CD4-positive, alpha-beta T cell (primary cell): ENCODE measurements at places on chromosomes 16 and 17.

DNA sequence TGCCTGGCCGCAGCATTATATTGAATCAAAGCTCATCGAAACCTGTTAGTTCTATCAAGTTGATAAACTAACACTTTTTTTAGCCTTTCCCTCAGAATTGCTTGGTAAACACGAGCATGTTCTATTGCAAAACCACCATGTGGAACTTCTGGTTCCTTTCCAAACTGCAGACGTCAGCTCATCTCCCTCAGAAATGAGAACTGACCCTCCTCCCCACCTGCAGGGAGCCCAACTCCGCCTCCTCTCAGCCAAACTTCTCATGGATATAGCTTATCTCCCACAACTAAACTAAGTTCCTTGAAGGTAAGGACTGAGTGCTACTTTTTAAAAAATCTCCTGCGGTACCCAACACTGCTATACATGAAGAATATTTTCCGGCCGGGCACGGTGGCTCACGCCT, 6.7 kb downstream of the SHMT1 start:
- no peak for DNase-seq

GRCh38 chr16:87361916-87362619, 21.5 kb downstream of the FBXO31 start:
- DNase-seq = no peak

- DNase-seq = no peak
Measured at GRCh38 chr16:86213437-86214205, 296.7 kb upstream of the FOXF1 start.

GRCh38 chr17:18108401-18109312, at the start of gene MYO15A:
TSS of gene MYO15A (plus strand) at chr17:18108756. CDS start at chr17:18118801, 10,045 bp downstream.
- DNase-seq = no peak

GRCh38 chr17:73594025-73594424, 50.2 kb downstream of the SDK2 start:
- no peak for DNase-seq

DNA sequence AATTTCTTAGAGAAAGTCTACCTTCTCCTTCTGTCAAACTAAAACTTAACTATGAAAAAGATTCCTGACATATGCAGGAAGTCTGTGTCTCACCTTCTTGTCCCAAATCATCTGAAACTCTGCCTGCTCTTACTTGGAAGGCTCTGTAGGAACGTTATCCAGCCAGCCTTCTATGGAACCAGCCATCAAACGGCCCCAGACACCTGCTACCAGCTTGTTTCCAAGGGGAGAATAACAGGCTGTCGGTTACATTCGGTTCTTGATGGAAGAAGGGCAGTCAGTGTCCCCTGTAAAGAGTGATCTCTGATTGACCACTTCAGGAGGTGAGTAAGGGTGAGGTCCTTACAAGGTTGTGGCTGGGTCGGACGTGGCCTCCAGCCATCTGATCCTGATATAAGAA, 1.7 kb downstream of the ADAMTS18 start:
- DNase-seq = no peak

- no peak for DNase-seq
Measured at GRCh38 chr16:55656691-55657092, 904 bp downstream of the SLC6A2 start.

- DNase-seq = no peak
Measured at GRCh38 chr17:27497696-27498095, 41.4 kb downstream of the KSR1 start.

- DNase-seq = no peak
Measured at GRCh38 chr16:3857189-3858043, 23.1 kb downstream of the CREBBP start.

- peak; percentile 11 for DNase-seq
Measured at GRCh38 chr17:57604771-57605674, 140.1 kb downstream of the CCDC182 start.

DNA sequence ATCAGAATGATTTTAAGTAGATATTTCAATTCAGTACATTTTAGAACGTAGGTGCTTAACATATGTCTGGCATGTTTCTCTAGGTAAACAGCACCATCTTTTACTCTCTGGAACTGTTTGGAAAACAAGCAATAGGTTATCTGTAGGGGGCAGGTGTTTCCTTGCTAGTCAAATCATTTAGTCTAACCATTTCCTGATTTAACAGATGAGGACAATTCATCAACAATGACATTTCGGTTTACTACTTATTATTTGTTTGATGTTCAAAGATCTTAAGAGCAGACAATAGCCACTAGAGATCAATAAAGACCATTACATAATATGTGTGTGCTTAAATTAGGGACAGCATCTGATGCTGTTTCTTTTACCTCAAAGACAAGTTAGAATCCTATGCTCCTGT, 173.1 kb downstream of the CEP112 start:
- no peak for DNase-seq

GRCh38 chr16:51009813-51010212, 141.3 kb downstream of the SALL1 start:
- DNase-seq = no peak

DNA sequence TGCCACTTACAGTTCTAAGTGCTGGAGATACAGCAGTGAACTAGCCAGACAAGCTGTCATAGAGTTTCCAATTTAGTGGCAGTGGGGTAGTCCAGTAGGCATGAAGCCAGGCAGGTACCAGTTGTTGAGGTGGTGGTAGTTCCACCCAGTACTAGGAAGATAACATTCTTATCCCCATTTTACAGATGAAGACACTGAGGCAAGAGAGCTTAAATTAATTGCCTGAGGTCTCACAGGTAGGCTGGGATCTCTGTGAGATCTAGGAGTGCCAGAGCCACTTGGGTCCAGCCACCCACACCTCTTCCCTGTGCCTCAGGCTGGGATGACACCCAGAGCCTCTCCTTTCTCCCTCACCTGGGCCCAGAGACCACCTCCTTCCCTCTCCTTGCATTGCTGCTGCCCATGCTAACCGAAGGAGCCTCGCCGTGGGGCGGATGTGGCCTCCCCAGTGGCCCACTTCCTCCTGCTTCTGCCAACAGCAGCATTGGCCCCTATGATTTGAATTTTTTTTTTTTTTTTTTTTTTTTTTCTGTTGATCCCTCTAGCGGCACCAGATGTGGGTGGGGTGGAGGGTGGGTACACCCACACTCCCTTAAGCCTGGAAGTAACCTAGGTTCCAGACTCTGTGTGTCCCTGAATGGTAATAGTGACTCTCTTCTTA, 114.0 kb downstream of the PRKCB start:
- peak; percentile 76 for DNase-seq

DNA sequence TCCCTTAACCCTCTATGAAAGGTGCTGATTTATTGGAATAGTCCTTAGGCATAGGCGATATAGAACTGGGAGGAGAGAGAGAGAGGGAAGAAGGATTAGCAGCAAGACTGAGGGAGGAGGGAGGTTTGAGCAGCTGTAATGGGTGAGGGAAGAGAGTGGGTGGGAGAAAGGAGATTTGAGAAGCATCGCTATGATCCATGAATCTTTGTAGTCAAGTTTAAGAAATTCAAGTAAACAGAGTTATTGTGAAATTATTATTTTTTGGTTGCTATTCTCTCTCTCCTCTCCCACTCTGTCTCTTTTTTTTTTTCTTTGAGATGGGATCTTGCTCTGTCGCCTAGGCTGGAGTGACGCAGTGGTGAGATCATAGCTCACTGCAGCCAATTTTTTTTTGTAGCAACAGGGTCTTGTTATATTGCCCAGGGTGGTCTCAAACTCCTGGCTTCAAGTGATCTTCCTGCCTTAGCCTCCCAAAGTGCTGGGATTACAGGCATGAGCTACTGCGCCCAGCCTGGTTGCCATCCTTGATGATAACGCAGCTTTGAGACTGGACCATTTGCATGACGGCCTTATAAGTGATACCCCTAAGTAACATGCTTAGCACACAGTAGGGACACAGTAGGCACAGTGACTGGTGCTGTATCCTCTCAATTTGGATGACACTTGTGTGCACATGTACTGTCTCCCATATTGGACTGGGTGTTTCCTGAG, 21.0 kb upstream of the TNS4 start:
- no peak for DNase-seq

- no peak for DNase-seq
Measured at GRCh38 chr17:41863074-41863848, 2.0 kb downstream of the KLHL11 start.

GRCh38 chr17:64315032-64315490, 52.0 kb upstream of the TEX2 start:
- no peak for DNase-seq

DNA sequence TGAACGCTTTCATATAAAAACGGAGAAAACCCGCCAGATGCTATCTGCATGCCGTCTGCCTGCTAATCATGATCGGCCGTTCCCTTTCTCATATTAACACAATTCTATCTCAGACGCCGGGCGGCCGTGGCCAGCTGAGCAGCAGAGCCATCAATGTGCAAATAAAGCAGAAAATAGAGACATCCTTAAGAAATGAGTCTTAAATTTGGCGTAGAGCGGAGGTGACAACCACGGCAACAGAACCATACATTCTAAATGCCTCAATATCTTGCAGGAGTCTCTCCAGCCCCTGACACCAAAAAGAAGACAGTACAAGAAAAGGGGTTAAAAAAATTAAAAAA, 2.7 kb upstream of the IRX5 start:
- DNase-seq = no peak

GRCh38 chr16:181565-182021, 1.3 kb downstream of the HBQ1 start:
- peak; percentile 89 for DNase-seq

- no peak for DNase-seq
Measured at GRCh38 chr16:23987443-23987842, 151.7 kb downstream of the PRKCB start.

GRCh38 chr16:7550096-7550495, 217.5 kb downstream of the RBFOX1 start:
- no peak for DNase-seq

- peak; percentile 29 for DNase-seq
Measured at GRCh38 chr17:233473-233941, 52.1 kb upstream of the DOC2B start.

DNA sequence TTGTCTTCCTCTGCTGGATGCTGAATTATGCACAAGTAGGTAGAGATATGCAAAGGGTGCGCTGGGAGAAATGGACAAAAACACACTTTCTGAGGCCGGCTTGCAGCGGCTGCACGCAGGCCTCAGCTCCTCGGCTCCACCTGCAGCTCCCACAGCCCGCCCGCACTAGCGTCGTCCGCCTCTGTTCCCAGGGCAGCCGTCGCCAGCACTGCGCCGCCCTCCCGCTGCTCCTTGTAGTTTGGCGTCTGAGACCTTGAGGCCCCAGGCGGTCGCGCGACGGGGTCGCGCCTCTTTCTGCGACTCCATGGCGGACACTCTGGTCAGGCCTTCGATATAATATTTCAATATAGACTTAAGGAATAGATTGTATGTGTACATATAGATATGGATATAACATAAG, 24.8 kb downstream of the SLFN12 start:
- DNase-seq = no peak

- DNase-seq = no peak
Measured at GRCh38 chr16:65875381-65876055, 491.0 kb upstream of the CDH5 start.

DNA sequence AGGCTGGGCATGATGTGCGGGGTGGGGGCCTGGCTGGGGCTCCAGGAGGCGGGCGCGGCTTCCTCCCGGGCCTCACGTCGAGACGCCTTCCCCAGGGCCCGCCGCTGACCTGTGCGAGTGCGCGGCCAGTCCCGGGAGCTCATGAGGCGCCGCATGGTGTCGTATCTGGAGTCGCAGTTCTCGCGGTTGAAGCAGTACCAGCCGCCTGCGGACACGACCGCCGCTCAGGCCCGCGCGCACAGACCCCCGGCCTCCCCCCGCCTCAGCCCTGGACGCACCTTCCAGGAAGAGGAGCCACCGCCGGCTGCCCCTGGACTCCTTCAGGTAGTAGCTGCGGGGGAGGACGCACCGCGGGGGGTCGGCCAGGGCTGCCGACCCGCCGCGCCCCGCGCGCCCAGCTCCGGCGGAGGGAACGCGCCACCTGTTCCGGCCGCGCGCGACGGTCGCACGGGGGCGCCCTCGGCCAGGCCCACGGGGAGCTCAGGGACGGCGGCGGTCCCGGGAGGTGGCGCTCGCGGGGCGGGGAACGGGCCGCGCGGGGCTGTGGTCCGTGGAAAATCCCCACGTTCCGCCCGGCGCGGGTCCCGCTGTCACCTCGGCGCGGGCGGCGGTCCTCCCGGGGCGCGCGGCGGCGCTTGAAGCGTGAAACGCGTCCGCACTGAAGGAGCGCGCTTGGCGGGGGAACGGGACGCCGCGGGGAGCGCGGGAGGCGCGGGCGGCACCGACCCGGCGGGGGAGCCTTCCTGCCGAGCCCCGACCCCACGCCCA, 1.4 kb downstream of the NOTUM start:
- peak; percentile 80 for DNase-seq

DNA sequence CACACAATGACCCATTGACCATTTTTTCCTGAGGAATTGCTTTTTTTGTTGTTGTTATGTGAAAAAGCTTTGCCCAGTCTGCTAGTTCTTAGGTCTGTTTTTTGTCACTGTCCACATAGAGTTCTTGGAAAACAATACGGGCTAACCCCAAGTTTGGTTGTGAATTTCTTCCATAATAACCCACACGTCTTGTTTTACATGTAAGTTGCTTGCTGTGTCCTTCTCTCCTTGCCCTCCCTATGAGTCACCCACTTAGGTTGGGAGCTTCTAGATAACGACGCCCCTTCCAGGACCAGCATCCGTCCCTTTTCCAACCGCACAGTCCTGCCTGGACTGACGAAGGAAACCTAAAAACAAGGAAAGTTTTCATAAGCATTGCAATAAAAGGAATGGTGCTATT, 175.3 kb upstream of the HS3ST3A1 start:
- no peak for DNase-seq

- no peak for DNase-seq
Measured at GRCh38 chr17:2060681-2061440, 6.0 kb downstream of the HIC1 start.

DNA sequence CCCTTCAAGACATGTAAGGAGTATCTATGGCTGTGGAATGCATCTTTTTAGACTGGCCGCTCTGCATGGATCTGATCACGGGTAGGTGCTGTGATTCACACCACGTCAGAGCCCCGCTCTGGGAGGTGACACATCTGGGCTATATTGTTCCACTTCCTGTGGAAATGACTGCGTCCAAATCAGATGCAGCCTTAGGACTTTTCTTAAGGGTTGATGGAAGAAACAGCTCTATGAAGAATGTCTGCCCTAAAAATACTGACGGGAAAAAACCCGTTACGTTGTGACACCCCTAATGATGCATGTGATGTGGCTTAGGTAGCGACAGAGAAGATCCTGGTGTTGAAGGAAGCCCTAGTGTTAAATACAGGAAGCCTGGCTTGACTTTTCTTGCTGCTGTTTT, 12.2 kb downstream of the BANP start:
- DNase-seq = peak; percentile 43

DNA sequence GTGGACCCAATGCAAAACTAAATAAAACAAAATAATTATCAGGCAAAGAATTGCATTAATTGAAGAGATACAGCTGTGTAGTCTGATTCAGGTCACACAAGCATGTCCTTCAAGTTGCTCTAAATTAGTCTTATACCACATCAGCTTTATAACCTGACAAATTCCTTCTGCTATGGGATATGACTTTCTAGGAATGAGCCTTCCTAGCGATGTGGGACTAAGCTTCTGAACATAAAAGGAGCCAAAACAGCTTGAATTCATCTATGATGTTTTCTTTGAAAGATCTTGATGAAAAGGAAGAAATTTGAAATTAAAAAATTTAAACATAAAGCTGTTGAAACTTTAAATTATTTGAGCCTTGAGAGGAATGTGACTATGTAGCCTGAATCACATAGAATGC, 1409.1 kb downstream of the CDH11 start:
- no peak for DNase-seq

- DNase-seq = no peak
Measured at GRCh38 chr17:72829883-72830282, 262.6 kb downstream of the SLC39A11 start.

GRCh38 chr17:28738680-28739384, 5.0 kb upstream of the TRAF4 start:
- DNase-seq = no peak
